SK-N-DZ (cell line): ENCODE measurements at places on chromosomes 7 and 10.
A peak's percentile ranks its signal among the peaks of the same experiment; 100 is the strongest.

GRCh38 chr7:141838581-141838980, 2.7 kb downstream of the PRSS37 start:
- DNase-seq, result no peak

GRCh38 chr7:124856299-124856888, 73.2 kb downstream of the POT1 start:
- DNase-seq, result peak; percentile 53

DNA sequence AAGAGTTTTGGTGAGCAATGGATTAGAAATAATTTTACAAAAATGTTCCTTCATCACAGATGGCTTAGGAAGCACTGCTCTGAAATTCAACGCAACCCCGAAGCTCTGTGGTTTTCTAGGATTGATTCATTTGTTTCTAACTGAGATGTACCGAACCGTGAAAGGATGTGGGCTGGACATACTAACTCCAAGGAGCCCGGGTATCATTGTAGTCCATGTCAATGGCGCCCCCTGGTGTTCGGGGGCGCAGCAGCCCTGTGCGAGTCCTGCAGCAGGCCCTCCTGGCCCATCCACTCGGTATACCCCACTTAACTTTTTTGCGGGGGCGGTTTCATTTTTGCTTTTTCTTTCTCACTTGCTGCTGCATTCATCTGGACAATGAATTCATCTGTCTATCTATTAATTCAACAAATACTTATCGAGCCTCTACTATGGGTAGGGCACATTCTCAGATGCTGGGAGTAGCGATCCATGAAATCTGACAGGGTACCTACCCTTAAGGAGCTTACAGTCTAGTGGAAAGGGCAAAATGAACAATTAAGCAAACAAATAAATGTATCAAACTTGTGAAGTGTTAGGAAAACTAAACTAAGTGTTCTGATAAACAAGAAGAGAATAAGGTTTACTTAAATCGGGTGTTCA, 25.2 kb upstream of the ITPRID1 start:
- peak; percentile 33 for DNase-seq

GRCh38 chr7:80427218-80427617, 84.6 kb downstream of the GNAT3 start:
- DNase-seq, result no peak

DNA sequence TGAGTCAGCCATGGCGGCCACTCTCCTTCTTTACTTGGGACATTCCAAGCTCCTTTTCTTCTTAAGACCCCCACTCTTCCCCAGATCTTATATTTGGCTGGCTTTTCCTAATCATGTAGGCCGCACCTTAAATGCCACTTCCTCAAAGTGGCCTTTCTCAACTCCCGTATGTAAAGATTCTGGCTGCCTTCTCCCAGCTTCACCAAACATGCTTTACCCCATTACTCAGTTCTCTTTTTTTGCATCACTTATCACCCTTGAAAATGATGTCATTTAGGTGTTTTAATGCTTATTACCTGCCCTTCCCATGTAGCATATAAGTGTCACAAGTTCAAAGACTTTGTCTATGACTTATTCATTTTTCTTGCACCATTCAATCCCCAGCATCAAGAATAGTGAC, 810.1 kb upstream of the CELF2 start:
- DNase-seq, result no peak

DNA sequence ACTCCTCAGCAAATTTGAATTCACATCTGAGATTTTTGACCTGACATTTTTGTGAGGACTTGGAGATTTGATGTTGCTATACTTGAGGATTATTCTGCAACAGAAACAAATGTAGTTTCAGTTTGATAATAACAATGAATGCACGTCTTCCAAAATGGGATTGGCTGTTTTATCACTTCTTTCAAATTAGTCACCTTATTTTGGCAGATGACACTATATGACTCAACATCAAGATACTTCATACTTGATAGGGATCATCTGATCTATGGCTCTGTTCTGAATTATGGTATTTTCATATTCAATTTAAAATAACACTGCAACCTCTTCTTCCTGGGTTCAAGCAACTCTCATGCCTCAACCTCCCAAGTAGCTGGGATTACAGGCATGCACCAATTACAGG, 24.2 kb downstream of the ARL5B start:
- DNase-seq, result no peak
